NK-92 treated with Interleukin-12 subunit alpha and Interleukin-12 subunit beta, amount 100 ng/mL, for 24 hours (cell line): ENCODE measurements at places on chromosomes 3 and 15.
A peak's percentile ranks its signal among the peaks of the same experiment; 100 is the strongest.

DNA sequence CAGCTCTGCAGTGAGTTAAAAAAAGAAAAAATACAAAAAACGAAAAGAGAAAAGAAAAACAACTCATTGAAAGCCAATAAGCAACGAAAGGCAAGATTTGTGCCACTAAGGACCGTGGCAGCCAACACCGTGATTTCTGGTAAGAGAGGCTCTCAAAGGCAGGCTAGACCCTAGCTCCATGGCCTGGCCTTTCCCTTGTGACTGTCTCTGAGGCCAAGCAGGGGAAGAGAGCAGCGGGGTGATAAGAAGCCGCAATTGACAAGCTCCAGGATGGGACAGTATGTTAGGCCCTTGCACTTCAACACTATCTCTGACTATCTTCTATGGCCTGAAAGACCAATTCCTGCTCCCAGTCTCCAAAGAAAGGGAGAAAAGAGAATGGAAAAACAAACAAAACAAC lies 12.4 kb downstream of the APOD start:
- no peak for DNase-seq

DNA sequence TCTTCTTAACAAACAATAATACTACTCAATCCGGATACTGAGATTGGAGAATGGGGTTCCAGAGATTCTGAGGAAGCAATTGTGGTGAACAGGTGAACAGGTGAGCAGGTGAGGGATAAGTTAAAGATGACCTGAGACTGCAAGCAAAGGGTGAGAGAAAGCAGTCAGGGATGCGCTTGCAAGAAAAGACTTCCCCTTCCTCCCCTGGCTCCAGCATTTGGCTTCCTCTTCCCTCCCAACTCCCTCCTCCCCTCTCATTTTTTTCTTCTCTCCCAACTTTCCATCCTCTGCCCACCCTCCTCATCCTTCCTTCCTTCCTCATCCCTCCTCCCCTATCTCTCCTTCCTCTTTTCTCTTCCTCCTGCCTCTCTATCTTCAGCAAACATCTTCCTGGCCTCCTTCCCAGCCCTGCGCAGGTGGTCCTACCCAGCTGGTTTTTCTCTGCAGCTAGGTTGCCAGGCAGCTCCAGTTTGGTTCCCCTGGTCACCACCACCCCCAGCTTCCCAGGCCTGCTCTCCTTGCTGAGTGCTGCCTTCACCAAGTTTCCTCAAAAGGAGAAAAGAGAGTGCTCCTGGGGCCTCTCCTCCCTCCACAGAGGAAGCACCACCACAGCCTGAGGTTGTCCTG lies 10.4 kb upstream of the VIPR1 start:
- no peak for DNase-seq

DNA sequence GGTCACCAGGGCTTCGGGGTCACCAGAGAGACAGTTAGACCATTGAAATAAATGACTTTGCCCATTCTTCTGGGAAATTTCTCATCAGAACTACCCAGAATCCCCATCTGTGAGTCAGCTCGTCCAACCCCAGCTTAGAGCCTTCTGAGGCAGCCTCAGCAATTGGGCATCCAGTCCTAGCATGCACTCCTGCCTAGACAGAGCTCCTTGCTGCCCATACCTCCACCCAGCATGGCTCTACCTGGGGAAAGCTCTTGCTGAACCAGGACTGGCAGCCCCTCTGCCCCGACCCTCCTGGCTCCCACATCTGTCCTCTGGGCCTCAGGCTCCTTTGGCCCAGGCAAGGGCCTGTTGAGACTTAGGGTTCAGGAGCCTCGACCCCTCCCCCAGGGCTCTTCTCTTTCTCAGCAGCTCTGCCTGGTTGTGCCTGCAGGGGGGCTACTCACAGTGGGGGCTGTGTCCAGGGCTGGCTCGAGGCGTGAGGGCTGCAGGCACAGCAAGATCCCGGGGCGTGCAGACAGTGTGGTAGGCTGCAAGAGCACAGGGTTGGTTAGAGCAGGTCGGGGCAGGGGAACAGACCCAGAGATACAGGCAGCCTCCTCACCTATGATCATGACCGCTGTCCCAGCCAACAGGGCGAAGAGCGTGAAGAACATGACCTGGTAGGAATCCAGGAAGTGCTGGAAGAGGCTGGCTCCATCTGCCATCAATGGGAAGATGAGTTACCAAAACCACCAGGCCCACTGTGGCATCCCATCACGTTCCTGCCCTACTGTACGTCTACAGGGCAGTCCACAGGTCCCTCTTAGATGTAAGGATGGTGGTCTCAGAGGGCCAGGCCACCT lies 101.3 kb downstream of the NUP210 start:
- no peak for DNase-seq

DNA sequence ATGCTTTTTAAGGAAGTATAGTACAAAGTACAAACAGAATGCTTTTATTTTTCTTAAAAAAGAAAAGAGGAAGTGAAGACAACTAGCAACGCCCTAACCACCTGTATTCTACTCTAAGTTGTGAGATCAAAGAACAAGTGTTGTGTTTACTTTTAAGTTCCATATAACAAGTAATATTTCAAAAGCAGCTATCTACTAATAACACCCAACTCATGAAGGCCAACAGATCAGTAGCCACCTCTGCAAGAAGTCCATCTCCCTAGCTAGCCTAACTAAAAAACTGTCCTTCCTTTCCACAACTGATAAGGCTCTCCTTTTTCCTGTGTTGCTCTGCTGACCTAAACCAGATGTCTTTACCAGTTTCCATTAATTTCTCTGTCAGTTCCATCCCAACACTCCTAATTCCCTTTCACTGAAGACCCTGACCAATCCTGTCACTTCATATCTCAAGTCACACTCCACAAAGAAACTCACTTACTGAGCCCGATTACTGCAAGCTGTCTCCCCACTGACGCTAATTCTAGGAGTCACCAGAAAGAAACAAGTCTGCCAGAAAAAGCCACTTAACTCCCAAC lies 26.9 kb downstream of the PHC3 start:
- no peak for DNase-seq

GRCh38 chr15:44810237-44810636 lies 73.9 kb downstream of the TRIM69 start:
- no peak for DNase-seq

GRCh38 chr15:39135989-39136388 lies 444.9 kb upstream of the THBS1 start:
- no peak for DNase-seq

DNA sequence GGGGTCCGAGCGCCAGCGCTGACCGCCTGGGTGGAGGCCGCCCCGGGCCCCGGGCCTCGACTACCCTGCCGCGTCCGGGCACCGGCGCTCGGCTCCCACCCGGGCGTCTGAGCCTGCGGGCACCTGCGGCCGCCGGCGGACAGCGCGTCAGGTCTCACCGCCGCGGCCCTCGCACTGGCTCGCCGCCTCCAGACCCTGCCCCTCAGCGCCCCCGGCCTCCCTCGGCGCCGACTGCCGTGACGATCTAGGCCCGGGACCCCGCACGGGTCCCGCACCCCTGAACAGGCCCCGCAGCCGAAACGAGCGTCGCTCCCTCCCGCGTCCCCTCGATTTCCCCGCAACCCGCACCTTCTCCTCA lies 297 bp downstream of the PRC1 start:
- DNase-seq, result peak; percentile 20

DNA sequence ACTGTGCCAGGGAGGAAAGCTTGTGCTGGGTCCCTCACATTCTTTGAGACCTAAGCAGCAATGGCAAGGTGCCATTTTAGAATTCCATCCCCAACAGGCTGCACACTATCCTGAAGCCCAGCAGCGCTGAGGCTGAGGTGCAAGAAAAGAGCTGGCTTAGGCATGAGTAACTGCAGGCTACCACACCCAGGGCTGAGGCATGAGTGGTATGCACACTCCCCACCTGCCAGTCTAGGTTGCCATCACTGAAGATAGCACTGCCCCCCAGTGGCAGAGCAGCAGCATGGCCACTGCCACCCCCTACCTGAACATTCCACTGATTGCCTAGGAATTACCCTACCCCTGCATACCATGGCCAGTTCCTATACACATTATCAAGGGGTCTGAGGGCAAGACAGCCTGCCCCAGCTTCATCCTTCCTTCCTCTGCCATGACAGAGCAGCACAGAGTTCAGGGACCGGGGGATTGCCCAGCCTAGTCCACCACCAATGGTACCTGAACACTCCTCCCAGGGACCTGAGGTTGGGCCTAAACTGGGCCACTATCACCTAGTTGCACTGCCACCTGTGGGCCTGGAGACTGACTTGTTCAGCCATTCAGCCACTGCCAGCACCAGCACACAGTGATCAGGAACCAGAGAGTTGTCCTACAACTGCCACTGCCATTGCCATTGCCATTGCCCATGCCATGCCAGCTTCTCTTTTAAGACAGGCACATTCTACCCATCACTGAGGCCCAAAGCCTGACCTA lies 129.8 kb downstream of the SATB1 start:
- no peak for DNase-seq

GRCh38 chr3:188092648-188093047 lies 61.3 kb upstream of the LPP start:
- no peak for DNase-seq

DNA sequence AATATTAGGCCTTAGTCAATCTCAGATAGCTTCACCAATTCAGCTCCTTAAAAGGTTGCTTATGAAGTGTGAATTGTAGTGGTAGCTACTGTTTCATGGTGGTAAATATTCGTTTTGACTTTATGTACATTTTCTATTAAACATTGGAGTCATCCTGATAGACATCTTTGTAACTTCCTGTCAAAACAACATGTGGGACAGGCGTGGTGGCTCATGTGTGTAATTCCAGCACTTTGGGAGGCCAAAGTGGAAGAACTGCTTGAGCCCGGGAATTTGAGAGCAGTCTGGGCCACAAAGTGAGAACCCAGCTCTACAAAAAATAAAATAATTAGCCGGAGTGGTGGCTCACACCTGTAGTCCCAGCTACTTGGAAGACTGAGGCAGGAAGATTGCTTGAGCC lies 2.0 kb upstream of the TRIM59 start:
- no peak for DNase-seq
